ENCODE measurements at places on chromosomes 16 and 17.
A peak's percentile ranks its signal among the peaks of the same experiment; 100 is the strongest.

DNA sequence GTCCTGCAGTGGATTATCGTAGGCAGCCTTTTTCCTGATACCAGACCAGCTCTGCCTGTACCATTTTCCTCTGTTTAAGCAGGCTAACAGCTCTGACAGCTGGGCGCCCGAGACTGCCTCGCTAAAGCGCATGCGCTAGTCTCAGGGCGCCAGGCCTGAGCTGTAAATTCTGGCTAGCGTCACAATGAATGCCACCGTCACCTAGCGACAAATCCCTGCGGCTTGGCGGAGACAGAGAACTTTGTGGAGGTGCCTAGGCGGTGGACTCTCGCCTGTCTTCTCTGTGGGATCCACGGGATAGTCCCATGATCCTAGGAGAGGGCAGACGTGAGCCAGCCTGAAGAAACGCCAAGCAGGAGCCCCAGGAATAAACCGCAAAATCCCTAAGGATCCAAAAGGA lies 573.9 kb downstream of the KCNJ18 start:
- DNase-seq: no peak

GRCh38 chr16:73483076-73483791 lies 435.3 kb upstream of the ZFHX3 start:
- no peak for DNase-seq

GRCh38 chr17:36512641-36513040 lies 22.0 kb downstream of the MYO19 start:
- no peak for DNase-seq

DNA sequence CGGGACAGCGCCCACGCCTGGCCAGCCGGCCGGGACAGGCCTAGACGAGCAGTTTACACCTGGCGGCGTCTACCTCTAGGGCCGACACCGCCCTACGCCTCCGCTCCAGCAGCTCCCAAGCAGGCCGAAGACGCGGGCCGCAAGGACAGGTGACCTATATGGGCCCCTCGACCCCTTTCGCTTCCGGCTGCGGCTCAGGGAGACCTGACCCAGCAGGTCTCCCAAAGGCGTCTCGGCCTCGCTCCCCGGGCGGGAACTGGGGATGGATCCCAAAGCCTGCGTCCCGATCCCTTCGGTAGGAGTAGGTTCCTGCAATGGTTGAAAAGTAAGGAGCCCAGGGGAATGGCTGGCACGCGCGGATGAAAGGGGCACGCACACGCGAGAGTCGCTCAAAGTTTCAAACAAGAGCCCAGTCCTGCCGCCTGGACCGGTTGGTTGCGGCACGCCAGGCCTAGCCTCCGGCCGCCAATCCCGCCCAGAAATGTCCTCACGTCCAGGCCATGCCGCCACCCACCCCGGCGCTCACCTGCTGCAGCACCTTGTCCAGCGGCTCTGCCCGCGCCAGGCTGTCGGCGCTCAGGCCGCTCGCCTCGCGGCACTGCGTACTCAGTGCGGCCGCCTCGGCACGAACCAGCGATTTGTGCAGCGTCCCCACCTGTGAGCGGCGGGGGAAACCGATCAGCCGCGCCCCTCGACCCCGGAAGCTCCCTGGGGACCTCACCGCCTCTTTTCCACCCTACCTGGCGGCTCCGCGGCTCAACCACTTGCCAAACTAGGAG lies 630 bp downstream of the ESRP2 start:
- DNase-seq: no peak

DNA sequence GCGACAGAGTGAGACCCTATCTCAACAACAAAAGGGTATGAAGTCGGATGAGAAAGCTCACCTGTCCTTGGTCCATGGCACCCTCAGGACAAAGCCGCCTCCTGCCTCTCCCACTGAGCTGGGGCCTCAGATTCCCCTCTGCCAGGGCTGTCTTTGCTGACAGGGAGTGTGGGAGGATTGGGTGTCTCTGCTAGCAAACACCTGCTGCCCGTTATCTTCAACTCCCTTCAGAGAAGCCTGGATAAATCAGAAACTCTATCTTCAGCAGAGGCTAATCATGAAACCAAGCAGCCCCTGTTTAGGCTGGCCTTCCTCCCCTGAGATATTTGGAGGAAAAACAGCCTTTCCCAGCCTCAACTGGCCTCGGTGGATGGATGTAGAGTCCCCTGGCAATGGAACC lies 36.3 kb upstream of the CDH1 start:
- DNase-seq: no peak

DNA sequence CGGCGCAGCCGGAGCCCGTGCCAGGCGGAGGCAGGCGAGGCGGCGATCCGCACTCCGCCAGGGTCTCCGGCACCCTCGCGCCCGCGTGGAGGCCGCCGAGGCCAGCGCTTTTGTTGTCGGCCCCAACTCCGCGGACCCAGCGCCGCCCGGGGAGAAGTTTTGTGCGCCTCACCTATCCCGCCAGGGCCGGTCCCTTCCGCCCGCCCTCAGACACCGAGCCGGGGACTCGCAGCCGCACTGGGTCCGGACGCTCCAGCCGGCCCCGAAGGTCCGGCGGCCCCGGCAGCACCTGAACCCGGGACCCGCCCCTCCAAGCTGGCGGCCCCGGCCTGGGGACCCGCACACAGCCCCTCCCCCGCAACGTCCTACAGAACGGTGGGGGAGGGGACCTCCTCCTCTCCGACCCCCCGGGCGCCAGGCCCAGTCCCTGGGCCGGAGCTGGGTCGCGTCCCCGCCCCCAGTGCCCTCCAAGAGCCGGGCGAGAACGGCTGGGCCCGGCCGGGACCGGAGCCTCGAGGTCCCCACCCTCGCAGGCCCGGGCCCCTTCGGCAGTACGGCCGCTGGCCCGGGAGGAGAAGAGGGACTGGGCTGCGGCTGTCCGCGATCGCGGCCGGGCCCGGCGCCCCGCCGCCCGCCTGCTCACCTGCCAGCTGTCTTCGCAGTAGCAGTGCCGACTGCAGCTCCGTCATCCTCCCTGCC lies 698 bp downstream of the UBE2G1 start:
- DNase-seq: no peak

DNA sequence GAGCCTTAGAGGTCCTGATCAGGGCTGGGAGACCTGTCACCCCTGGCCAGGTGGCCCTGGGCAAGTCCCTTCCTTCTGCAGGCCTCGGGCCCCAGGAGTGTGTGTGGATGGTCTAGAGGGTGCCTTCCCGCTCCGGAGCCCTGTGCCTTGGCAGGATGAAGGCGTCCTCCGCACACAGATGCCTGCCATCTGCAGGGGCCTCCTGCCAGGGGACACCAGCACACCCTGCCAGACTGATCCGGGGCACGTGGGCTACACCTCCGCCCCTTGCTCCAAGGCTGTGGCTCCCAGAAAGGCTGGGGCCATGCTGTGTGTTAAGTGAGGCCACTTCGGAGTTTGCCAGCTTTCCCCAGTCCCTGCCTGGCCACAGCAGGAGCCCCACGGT lies 30.7 kb downstream of the NPTX1 start:
- no peak for DNase-seq

- no peak for DNase-seq
These were observed 998 bp upstream of the TMEM11 start for GRCh38 chr17:21214777-21215541.

DNA sequence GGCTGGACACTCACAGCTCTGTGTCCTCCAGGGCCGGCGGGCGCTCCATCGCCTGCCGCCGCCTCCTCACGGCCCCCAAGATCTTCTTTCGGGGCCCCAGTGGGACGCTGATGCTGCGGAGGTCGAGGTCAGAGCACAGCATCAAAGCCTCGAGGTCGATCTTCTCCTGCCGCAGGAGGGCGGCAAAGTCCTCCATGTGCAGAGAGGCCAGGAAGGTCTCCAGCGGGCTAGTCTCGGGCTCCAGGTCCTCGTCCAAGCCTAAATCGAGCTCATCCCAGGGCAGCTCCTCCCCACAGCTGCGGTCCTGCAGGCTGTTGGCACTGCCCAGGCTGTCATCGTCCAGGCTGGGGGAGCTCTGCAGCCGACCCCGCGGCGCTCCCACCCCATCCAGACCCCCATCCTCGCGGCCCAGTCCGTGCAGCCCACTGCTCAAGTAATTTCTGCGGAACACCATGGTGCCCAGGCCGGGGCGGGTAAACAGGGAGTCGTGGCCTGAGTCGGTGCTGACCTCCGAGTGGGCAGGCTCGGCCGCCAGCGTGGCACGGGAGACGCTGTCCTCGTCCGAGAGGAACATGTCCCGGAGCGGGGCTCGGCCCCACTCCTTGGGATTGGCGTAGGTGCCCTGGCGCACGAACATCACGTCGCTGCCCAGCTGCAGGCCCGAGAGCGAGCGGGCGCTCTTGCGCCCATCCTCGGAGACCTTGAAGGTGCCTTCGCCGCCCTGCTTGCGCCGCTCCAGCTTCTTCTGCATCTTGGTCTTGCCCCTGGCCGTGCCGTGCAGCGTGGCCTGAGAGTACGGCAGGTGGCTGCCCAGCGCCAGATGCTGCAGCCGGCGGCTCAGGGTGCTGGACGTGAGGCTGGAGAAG lies 3.4 kb downstream of the USH1G start:
- no peak for DNase-seq

DNA sequence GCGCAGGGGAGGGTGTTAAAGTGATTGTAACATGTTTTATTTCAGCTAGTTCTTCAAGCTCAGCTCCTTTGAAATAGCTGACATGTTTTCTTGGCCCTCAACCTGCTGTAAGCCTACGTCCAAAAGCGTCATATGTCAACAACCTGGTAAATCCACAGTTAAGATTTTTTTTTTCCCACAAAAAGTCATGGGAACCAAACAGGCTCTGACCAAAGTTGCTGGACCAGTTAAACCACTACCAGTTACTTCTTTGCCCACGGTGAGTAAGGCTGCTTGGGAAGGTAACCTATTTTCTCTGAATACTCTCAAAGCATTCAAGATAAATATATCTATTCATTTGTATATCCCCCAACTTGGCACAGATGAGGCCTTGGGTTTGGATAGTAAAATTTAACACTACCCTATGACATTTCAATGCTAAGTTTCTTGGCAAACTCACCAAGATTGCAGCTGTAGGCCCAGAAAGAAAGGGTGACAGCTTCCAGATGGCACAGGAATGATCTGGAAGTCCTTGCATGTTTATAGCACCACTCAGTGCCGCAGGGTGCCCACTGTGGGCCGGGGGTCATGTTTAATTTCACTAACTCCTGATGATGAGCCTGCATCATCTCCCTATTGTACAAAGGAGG lies 166.2 kb downstream of the XYLT1 start:
- no peak for DNase-seq

DNA sequence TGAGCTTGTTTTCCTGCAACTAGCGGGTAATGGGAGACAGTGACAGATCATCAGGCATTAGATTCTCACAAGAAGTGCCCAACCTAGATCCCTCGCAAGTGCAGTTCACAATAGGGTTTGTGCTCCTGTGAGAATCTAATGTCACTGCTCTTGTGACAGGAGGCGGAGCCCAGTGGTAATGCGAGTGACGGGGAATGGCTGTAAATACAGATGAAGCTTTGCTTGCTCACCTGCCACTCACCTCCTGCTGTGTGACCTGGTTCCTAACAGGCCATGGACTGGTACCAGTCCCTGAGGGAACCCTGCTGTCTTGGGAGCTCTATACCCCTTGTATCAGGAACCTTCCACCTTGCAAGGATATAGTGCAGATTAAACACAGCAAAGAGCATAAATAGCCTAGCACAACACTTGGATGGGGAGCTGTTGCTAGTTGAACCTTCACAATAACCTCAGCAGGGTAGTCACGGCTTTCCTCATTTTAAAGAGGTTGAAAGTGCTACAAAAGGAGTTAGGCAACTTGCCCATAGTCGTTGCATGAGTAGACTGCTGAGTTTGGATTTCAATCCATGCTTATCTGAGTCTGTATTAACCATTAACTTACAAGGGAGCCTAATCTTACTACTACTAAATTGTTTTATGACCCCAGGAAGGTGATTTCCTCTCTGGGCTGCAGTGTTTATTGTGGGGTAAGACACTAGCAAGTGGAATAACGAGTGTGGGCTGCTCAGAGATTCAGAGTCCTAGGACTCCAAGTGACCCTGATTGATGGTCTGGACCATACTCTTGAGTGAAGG lies 156.6 kb upstream of the ZFHX3 start:
- DNase-seq: no peak

DNA sequence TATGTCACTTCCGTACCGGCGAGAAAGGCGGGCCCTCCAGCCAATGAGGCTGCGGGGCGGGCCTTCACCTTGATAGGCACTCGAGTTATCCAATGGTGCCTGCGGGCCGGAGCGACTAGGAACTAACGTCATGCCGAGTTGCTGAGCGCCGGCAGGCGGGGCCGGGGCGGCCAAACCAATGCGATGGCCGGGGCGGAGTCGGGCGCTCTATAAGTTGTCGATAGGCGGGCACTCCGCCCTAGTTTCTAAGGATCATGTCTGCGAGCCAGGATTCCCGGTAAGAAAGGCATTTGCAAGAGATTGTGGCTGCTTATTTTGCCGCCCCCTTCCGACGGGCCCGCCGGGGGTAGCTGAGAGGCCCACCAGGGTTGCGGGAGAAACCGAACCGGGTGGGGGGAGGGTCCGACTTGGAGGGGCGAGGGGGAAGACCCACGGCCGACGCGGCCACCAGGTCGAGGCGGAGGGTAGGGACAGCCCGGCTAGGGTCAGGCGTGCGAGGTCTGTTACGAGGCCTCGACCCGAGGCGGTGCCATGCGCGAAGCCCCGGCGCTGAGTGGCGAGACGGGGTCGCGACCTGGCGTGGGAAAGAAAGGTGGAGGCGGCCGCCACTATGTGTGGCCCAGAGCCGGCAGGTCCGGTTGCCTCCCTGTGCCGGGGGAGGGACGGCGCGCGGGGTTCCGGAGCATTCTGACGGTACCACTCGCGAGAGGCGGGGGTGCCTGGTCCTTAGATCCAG lies 6.7 kb upstream of the CD68 start:
- DNase-seq: peak; percentile 99

GRCh38 chr17:76738468-76738850 lies 540 bp downstream of the MFSD11 start:
- no peak for DNase-seq

DNA sequence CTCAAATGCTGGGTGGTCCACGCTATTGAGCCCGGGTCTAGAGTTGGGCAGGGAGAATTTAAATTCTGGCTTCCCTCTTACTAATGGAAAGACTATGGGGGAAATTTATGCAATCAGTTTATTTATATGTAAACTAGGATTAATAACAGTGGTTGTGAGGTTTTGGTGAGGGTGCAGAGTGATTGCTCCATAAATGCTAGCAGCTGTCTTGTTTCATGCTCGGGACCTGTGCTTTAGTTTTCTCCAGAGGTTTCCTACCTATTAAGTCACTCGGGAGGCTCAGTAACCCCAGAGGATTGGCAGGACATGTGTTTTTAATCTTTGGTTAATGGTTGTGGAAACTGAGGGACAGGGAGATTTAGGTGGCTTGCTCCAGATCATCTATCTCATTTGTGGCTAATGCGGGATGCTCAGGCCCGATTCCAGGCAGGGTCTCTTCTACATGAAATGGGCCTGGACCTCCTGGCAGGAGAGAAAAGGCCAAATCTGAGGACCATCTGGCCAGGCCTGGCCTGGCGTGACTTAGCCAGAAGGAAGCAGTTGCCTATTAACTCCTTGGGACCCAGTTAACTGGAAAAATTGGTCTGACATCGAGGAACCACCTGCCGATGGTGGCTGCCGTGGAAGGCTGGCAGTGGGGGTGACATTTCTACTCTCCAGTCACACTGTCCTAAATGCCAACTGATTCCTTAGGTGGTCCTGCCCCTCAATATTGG lies 2.1 kb downstream of the PRCD start:
- DNase-seq: no peak

DNA sequence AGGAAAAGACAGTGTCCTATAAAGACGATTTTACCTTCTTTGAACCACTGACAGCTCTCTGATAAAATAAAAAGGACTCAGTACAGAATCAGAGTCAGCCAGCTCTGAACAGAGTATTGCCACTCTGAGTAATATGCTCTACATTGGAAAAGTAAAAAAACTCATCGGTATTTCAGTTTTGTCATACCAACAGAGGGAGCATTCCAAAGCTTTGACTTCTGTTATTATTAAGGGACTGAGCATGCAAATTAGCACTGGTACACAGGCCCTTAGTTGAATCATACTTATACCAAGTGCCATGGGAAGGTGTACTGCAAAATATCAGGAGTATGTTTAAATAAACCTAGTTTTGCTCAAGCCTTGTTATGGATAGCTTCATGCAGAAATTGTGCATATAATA lies 509.0 kb upstream of the KIF2B start:
- no peak for DNase-seq

All from stimulated activated CD4-positive, alpha-beta T cell treated with anti-CD3 and anti-CD28 coated beads, Interleukin-2, amount 100 ng/mL, for 48 hours (primary cell).